ENCODE measurements at places on chromosomes 7 and 10.

DNA sequence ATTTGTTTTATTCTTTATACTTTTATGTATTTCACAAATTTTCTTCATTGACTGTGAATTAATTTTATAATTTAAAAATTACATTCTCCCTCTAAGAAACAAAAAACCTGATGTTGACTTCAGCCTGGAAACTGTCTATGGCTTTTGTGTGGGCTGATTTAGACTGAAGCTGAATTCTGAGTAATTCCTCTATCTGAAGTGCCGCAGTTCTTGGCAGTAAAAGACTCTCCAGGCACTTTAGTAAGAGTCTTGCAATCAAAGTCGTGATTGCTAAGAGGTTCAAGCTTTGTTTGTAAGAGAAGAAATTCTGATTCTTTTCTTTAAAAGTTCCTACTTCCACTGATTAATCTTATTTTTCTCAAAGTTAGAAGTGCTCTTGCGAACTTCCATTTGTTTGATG is 3.4 kb upstream of the CEP41 start:
- no peak for DNase-seq

GRCh38 chr10:103765168-103765567 is 90.2 kb downstream of the SH3PXD2A start:
- no peak for DNase-seq

DNA sequence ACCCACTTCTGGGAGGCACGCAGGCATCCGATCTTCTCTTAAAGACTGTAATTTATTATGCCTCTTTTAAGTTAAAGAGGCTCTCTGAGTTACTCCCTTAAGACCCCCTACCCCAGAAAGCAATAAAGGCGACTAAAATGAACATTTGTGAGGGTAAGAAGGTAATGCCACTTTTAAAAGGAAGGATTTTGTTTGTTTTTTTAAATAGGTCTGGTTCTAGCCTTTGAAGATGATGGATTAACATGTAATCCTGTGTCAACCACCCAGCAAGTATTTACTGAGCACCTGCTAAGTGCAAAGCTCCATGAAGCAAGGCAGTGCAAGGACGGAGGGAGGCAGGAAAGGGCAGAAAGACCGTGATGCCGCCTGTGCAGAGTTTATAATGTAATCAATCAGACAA is 26.1 kb downstream of the SH3PXD2A start:
- DNase-seq: no peak

DNA sequence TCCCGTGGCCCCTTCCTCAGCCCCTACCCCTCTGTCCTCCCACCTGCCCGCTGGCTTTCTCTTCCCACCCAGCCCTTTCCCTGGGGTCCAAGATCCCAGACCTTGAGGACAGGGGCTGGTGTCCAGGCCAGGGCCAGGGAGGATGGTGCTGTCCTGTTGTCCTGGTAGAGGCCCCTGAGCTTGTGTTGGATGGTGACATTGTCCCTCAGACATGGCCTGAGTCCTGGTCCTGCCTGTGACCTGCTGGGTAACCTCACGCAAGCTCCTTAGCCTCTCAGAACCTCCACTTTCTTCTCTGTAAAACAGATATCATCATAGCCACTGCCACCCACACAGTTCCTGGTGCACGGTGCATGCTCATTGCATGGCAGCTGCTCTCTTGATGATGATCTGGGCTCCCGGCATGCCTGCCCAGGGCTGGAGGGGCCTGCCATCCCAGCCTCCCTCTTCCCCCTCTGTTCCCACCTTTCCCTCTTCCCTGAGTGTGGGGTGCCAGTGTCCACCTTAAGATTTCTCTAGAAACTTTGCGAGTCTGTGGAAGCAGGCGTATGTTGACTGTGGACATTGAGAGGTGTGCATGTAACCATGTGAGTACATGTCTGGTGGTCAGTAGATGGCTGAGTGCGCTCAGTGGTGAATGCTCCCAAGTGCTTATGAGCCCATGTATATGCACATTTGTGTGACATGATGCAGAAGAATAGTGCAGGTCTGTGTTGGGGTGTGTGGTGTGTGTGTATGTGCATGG is 60.4 kb downstream of the NEURL1 start:
- DNase-seq: no peak
